Activated B cell treated with CpG ODN at 0.5 μM for 24 hours (primary cell): ENCODE measurements at places on chromosomes 1 and 21. TPM values are rescaled to one million over a fixed set of nuclear protein-coding genes. Genes with fewer than 3 reads are reported as not detected.

GRCh38 chr1:178241837-178242236 lies 147.9 kb downstream of the RASAL2 start:
- H3K4me1 ChIP-seq = no peaks in the 10 kb centered on the region
- H3K36me3 ChIP-seq = no peaks in the 10 kb centered on the region
- no peak overlapping the region for H3K4me3 ChIP-seq
- H3K27ac ChIP-seq = no peak overlapping the region
- H3K27me3 ChIP-seq = peaks cover 7% of the 10 kb centered on the region

HES5 gene
- not detected in 2 replicates for total RNA-seq

DNA sequence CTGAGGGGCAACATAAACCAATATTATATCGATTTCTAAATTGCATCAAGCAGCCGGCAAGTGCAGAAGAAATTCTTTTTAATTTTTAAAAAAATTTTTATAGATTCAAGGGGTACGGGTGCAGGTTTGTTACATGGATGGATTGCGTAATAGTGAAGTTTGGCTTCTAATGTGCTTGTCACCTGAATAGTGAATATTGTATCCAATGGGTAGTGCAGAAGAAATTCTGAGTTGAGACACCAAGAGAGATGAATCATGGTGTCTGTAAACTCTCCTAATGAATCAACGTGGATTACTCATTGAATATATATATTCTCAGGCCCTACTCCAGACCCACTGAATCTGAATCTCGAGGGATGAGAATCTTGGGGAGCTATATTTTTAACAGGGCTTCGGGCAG lies 253.7 kb upstream of the FOXD3 start:
- DNase-seq = no peak
- H3K36me3 ChIP-seq = no peaks in the 10 kb centered on the region
- H3K4me3 ChIP-seq = no peak overlapping the region
- H3K27ac ChIP-seq = no peak overlapping the region

- no peaks in the 10 kb centered on the region for H3K27me3 ChIP-seq
- no peaks in the 10 kb centered on the region for H3K4me1 ChIP-seq
- no peak for DNase-seq
- H3K36me3 ChIP-seq = no peaks in the 10 kb centered on the region
Observed at GRCh38 chr21:38229260-38229877, 27.4 kb upstream of the KCNJ15 start.

LMNA gene
- 40.4 and 47.5 TPM in 2 replicates for total RNA-seq
